Astrocyte of the hippocampus (primary cell): ENCODE measurements at places on chromosomes 1 and 21.
A peak's percentile ranks its signal among the peaks of the same experiment; 100 is the strongest.

- no peak for DNase-seq
These were observed 25.4 kb upstream of the TENT5B start for GRCh38 chr1:27038020-27038419.

DNA sequence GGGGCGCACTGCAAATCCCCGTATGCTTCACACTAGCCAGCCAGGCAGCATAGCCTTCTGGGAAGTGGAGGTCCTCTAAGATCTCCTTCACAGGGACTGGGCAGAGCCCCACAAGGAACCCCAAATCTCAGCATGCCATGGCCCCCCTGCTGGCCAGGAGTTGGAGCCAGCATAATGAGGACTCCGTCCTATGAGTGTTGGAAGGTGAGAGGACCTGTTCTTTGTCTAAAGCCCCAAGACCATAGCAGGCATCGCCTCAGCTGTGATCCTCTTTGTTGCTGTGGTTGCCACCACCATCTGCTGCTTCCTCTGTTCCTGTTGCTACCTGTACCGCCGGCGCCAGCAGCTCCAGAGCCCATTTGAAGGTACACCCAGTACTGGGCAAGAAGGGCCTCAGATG is 1.5 kb downstream of the SHISA4 start:
- no peak for DNase-seq

DNA sequence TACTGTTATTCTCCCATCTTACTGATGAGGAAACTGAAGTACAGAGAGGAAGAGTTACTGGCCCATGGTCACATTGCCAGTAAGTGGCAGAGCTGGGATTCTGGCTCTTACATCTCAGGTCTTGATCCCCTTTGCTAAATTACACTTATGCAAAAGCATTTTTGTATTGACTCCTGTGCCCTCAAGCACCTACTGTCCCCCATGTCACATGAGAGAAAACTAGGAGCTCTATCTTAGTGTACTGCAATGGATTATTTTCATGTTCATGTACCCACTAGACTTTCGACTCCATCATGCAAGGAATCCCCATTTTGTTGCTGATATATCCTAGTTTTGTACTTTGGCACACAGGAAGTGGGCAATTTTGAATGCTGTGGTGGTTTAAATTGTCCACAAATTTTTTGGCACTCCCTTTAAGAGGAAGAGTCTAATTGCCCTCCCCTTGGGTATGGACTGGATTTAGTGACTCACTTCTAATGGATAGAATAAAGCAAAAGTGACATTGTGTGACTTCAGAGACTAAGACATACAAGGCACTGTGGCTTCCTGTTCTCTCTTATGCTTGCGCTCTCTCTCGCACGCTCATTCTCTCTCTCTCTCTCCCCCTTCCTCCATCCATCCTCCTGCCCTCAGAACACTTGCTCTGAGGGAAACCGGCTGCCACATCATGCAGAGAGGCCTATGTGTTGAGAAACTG is 43.5 kb upstream of the JAK1 start:
- DNase-seq = no peak

DNA sequence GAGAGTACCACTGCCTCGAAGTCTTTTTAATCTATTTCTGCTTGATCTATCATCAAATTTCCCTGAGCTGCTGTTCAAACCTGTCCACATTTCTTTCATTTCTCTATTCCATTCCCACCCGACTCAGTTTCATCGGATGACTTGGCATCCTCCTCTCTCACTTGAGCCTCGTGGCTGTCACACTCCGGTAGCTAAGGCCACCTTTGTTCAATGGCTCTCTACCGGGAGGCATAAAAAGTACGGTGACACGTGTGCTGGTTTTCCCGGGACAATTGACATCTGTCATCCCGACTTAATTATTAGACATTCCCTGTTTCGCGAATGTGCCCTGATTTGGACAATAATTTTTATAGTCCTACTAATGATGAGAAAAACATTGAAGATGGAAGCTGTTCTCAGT is 22.6 kb downstream of the MIS18A start:
- DNase-seq = no peak

GRCh38 chr1:180907313-180908055 is 5.2 kb upstream of the KIAA1614 start:
- DNase-seq = no peak

DNA sequence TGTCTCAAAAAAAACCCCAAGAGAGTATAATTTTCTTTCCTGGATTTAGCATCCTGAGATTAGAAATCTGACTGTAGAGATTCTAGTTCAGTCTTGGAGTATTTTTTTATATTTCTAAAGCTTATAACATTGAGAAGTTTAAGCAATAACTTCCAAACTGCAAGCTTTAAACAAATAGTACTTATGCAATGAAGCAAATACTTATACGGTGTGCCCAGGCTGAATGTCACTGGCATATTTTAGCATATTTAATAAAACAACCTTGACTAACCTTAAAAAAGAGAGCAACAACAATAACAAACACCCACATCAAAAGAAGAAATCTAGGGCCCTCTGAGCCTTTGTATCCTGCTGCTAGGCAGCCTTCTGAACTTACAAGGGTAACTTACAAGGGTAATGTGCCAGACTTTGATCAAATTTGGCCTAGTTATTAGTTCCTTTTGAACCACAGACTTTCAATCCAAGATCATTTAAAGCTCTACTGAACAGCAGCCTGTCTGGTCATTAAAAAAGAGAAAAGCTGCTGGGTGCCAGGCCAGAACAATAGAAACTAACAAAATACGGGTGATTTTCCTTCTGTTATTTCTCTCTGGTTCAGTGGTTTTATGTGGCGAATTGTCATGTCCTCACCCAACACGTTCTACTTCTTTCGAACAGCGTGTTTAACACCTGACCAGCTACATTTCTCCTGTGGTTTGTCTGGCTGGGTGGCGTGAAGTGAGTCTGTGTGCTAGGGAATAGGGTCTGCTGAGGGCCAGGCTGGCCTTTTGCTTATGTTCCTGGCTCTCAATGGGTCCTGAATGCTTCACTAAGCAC is 16.2 kb downstream of the MTOR start:
- peak; percentile 24 for DNase-seq

- DNase-seq = no peak
These were observed 24.7 kb upstream of the IGSF5 start for GRCh38 chr21:39720126-39720778.

GRCh38 chr21:28334407-28334806 is 658.3 kb downstream of the LTN1 start:
- no peak for DNase-seq

DNA sequence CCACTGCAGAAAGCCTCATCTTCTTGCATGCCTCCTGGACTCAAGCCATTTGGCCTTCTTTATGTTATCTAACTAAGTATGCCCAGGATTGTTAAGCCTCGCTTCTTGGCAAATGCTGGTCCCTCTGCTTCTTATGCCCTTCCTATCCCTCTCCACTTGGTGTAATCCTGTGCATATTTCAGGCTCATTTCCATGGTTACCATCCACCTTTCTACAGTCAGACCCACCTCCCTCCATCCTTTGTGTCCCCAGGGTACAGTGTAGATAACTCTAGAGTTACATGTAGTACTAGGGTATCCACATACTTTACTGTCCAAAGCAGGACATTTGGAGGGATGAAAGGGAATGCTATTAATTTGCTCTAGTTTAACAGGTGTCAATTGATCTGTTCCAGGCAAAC is 6.5 kb upstream of the RNF19B start:
- DNase-seq = no peak

- peak; percentile 8 for DNase-seq
These were observed 54.8 kb downstream of the TBX19 start for GRCh38 chr1:168335500-168335899.

- no peak for DNase-seq
These were observed 150.7 kb downstream of the BACH1 start for GRCh38 chr21:29449306-29449950.

DNA sequence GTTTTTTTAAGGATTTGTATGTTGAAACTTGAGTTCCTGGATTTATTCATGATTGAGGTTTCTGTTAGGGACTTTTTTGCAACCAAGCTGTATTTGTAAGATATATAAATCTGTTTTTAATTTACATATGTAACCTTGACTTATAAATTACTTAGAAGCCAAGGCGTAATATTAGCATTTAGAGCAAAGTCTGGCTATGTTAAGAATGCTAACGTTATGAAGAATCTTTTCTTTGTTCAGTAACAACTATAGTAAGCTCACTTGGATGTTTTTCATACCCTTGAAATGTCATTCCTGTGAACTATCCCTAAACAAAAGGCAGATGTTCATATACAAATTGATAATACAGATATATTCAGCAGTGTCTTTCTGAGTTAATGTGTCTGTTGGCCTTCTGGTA is 155.3 kb downstream of the MAGI3 start:
- no peak for DNase-seq

DNA sequence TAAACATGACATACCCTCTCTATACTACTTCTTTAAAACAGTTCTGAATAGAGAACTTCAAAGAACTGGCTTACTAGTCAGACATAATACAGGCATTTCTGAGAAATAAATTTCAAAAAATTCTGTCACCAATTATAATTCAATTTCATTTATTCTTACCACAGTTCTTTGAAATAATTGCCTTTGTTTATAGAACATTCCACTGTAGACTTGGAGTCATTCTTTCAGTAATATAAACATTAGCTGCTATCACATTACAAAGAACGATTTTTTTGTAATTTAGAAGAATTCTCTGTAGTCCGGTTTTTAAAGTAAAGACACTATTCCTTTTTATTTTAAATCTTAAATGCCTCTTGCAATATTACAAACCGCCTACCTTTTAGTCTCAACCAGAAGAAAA is 146.4 kb upstream of the COL11A1 start:
- no peak for DNase-seq

- DNase-seq = peak; percentile 68
These were observed 2.1 kb downstream of the SAMD11 start for GRCh38 chr1:925561-926421.

GRCh38 chr1:204672482-204673121 is 12.9 kb downstream of the LRRN2 start:
- DNase-seq = no peak

- DNase-seq = no peak
These were observed 11.2 kb downstream of the CREG1 start for GRCh38 chr1:167542109-167543032.

GRCh38 chr1:223460566-223461189 is 67.5 kb downstream of the CCDC185 start:
- no peak for DNase-seq

GRCh38 chr1:51238034-51238403 is 1.9 kb downstream of the RNF11 start:
- peak; percentile 46 for DNase-seq

GRCh38 chr1:17023102-17023501 is 11.4 kb upstream of the ATP13A2 start:
- DNase-seq = no peak

DNA sequence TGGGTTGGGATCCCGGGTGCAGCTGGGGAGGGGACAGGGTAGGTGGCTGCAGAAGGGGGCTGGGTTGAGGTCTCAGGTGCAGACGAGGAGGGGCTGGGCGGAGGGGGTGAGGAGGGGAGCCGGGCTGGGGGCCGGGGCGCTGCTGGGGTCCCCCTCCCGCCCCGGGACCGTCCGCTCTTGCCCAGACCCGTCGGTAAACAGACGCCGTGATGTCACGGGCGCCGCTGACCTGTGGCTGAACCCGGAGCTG is 22.3 kb downstream of the DHRS3 start:
- no peak for DNase-seq

DNA sequence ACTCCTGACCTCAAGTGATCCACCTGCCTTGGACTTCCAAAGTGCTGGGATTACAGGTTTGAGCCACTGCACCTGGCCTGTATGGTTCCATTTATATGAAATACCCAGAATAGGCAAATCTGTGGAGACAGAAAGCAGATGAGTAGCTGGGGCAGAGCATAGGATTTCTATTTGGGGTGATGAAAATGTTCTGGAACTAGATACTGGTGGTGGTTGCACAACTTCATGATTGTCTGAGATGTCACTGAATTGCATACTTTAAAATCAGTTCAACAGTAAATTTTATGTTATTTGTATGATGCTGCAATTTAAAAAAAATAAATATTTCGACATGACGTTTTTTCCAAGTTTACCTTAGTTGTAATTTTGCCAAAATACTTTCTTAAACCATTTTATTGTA is 23.9 kb downstream of the ITSN1 start:
- no peak for DNase-seq

DNA sequence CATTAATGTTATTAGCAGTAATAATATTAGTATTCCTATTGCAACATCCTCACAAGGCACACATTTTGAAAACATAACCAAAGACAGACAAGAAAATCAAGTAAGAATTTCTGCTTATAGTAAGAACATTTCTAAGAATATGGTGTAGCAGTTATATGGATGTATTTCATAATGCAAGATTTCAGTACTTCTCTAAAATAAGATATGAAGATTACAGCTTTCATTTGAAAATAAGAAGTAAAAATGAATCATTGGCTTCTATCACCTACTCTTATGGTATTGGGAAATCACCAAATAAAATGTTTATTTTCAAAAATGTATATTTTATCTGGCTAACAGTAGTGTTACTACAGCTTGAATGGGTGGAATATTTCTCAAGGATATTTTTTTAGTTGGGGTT is 103.8 kb upstream of the USP25 start:
- no peak for DNase-seq

GRCh38 chr1:29670752-29671151 is 434.4 kb downstream of the PTPRU start:
- no peak for DNase-seq

- DNase-seq = no peak
These were observed 51.8 kb downstream of the MT1HL1 start for GRCh38 chr1:236952246-236953003.

GRCh38 chr1:25342846-25343245 is 4.7 kb downstream of the TMEM50A start:
- no peak for DNase-seq

DNA sequence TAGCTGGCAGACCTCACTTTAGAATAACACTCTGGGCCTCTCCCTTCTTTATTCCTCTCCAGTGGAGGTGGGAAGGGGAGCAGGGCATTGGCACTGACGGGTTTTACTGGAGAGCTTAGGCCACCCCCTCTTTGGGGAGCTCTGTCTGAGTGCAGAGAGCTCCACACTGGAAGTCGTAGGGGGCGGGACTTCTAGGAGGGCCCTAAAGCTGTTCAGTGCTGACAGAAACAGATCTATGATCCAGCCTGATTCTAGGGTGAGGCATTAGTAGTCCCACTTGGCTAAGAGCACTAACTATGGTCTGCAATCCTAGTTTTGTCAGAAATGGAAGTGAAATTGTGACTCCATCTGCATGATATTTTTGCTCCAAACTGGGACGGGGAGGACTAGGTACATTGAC is 138.7 kb downstream of the MIS18A start:
- no peak for DNase-seq

- no peak for DNase-seq
These were observed 1.4 kb downstream of the EFNA4 start for GRCh38 chr1:155064832-155065429.

- DNase-seq = no peak
These were observed 12.9 kb upstream of the HIVEP3 start for GRCh38 chr1:41931578-41931977.

GRCh38 chr1:239884796-239885195 is 206.9 kb upstream of the FMN2 start:
- peak; percentile 58 for DNase-seq
